ENCODE measurements at places on chromosomes 11 and 22. TPM values are rescaled to one million over a fixed set of nuclear protein-coding genes. Genes with fewer than 3 reads are reported as not detected.

GRCh38 chr22:40211476-40212054 lies 33.8 kb downstream of the TNRC6B start:
- no peak overlapping the region for H3K4me3 ChIP-seq
- peak overlapping the region; percentile 72 for H3K27ac ChIP-seq
- H3K27me3 ChIP-seq = no peaks in the 10 kb centered on the region
- peaks cover 13% of the 10 kb centered on the region for H3K36me3 ChIP-seq
- peaks cover 77% of the 10 kb centered on the region for H3K4me1 ChIP-seq
- DNase-seq = no peak

GRCh38 chr11:21480240-21480639 lies 712.6 kb upstream of the ANO5 start:
- no peaks in the 10 kb centered on the region for H3K36me3 ChIP-seq
- H3K27ac ChIP-seq = no peak overlapping the region
- H3K4me1 ChIP-seq = no peaks in the 10 kb centered on the region
- no peaks in the 10 kb centered on the region for H3K27me3 ChIP-seq
- no peak overlapping the region for H3K4me3 ChIP-seq
- no peak for DNase-seq

- H3K27me3 ChIP-seq = no peaks in the 10 kb centered on the region
- peaks cover 75% of the 10 kb centered on the region for H3K36me3 ChIP-seq
- H3K27ac ChIP-seq = peak overlapping the region; percentile 97
- H3K4me1 ChIP-seq = peaks cover 52% of the 10 kb centered on the region
- DNase-seq = peak; percentile 96
- H3K4me3 ChIP-seq = peak overlapping the region; percentile 92
Observed at GRCh38 chr11:64207256-64208085, 950 bp downstream of the FERMT3 start.

Gene KCTD14
- not detected for total RNA-seq

GRCh38 chr11:46047520-46047919 lies 73.7 kb downstream of the PHF21A start:
- no peaks in the 10 kb centered on the region for H3K27me3 ChIP-seq
- no peak for DNase-seq

Gene FXYD2
- 7.2 TPM for total RNA-seq

DNA sequence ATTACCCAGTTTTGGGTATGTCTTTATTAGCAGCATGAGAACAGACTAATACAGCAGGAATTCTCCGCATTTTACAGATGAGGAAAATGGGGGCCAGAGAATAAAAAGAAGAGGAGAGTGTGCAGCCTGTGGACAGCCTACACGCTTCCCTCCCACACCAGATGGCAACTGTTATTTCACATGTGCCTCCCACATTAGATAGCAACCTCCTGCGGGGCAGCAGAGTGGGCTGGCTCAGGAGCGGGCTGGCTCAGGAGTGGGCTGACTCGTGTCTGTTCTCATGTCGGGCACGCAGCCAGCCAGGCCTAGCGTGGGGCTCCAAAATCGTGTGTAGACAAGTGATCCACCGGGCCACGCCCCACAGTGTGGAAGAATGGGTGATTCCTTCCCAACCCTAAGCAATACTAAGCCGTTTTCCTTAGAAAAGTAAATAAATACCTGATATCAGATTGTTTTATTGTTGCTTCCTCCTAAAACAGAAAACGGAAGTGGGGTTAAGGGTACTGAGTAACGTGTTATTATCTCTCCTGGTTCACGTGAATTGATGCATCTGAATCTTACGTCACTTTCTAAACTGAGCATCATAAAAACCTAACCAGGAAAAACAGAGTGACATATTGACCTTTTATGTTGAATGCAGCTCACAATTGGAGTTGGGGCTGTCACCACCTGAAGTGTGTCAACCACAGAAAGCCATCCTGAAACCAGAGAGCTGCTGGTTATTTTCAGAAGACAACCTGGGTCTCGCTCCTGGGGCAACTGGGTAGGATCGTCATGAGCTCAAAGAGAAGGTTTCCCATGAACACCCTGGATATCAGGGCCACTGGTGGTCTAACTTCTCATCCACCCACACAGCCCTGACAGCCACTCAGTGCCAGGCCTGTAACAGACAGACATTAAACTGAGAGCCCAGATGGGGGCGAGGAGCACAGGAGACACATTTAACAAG lies 3.3 kb downstream of the TTLL1 start:
- no peak overlapping the region for H3K4me3 ChIP-seq
- peaks cover 3% of the 10 kb centered on the region for H3K36me3 ChIP-seq
- H3K27me3 ChIP-seq = no peaks in the 10 kb centered on the region
- peak overlapping the region; percentile 81 for H3K27ac ChIP-seq

DNA sequence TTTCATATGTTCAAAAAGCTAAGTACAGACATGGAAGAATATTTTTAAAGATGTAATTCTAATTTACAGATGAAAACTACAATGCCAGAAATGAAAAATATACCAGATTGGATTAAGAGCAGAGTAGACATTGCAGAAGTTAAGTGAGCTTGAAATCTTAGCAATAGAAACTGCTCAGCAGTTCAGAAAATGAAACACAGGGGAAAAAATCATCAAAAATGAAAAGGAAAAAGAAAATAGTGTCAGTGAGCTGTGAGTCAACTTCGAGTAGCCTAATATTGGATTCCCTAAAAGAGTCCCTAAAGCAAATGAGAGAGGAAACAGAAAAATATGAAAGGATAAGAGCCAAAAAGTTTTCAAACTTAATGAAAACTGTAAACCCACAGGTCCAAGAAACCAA lies 25.8 kb upstream of the IL10RA start:
- H3K36me3 ChIP-seq = peaks cover 31% of the 10 kb centered on the region
- no peaks in the 10 kb centered on the region for H3K27me3 ChIP-seq
- peak overlapping the region; percentile 88 for H3K27ac ChIP-seq
- no peak for DNase-seq
- H3K4me3 ChIP-seq = peak overlapping the region; percentile 1
- H3K4me1 ChIP-seq = peaks cover 45% of the 10 kb centered on the region

DNA sequence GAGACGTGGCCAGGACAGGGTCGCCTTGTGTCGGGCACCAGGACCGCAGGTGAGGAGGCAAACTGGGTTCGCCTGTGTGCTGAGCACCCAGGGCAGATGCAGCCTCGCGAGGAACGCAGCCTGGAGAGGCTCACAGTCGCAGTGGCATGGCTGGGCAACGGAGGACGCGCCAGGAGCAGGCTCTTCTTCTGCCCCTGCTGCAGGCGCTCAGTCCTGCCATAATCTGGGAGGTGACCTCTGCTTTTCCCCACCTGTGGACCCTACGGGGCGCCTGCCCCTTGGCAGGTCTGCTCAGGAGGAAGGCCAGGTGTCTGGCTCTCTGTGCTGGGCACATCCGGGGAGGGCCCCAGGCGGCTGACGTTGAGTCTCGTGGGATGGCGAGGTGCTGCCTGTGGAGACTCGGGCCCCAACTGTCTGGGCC lies 1136.2 kb downstream of the BRD1 start:
- no peak for DNase-seq
- no peaks in the 10 kb centered on the region for H3K4me1 ChIP-seq
- no peaks in the 10 kb centered on the region for H3K27me3 ChIP-seq
- H3K27ac ChIP-seq = no peak overlapping the region
- no peak overlapping the region for H3K4me3 ChIP-seq

Gene HPX
- total RNA-seq = not detected

- H3K4me1 ChIP-seq = no peaks in the 10 kb centered on the region
- H3K4me3 ChIP-seq = no peak overlapping the region
- no peaks in the 10 kb centered on the region for H3K36me3 ChIP-seq
- H3K27ac ChIP-seq = no peak overlapping the region
- peaks cover 3% of the 10 kb centered on the region for H3K27me3 ChIP-seq
Observed at GRCh38 chr22:28411125-28411524, 268.5 kb downstream of the TTC28 start.

- H3K36me3 ChIP-seq = no peaks in the 10 kb centered on the region
- no peak overlapping the region for H3K4me3 ChIP-seq
Observed at GRCh38 chr22:47623763-47624148, 861.3 kb downstream of the TBC1D22A start.

- H3K27me3 ChIP-seq = no peaks in the 10 kb centered on the region
- H3K27ac ChIP-seq = no peak overlapping the region
- DNase-seq = no peak
- peaks cover 32% of the 10 kb centered on the region for H3K36me3 ChIP-seq
- no peak overlapping the region for H3K4me3 ChIP-seq
Observed at GRCh38 chr11:13674799-13675509, 6.5 kb downstream of the FAR1 start.

Gene CECR2
- total RNA-seq = 0.16 TPM

DNA sequence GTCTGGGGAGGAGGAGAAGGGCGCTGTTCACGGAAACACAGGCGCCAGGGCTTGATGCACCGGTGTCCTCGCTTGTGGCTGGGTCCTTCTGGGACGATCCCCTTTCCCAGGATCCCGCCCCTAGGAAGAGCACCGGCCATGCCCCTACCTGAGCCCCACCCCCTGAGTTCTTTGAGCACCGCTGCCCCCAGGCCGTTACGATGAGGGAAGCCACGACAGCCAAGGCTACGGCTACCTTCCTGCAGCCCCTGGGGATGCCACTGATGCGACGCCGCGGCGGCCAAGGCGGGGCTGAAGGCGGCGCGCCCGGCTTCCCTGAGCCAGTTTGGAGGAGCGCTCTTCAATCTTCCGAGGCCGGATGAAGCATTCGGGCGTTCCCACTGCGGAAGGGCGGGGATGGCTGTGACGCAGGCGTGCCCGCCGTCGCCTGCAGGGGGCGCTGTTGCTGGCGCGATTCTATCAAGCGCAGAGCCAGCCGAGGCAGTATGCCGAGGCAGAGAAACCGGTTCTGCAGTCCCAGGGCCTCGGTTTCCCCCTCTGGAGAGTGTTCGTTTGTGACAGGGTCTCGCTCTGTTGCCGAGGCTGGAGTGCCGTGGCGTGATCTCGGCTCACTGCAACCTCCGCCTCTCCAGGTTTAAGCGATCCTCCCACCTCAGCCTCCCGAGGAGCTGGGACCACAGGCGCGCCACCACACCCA lies 9.7 kb upstream of the NEFH start:
- peaks cover 2% of the 10 kb centered on the region for H3K4me1 ChIP-seq
- DNase-seq = peak; percentile 82
- H3K27me3 ChIP-seq = peaks cover 6% of the 10 kb centered on the region
- H3K4me3 ChIP-seq = peak overlapping the region; percentile 57
- no peak overlapping the region for H3K27ac ChIP-seq
- no peaks in the 10 kb centered on the region for H3K36me3 ChIP-seq

Gene DDX17
- 334 TPM for total RNA-seq

DNA sequence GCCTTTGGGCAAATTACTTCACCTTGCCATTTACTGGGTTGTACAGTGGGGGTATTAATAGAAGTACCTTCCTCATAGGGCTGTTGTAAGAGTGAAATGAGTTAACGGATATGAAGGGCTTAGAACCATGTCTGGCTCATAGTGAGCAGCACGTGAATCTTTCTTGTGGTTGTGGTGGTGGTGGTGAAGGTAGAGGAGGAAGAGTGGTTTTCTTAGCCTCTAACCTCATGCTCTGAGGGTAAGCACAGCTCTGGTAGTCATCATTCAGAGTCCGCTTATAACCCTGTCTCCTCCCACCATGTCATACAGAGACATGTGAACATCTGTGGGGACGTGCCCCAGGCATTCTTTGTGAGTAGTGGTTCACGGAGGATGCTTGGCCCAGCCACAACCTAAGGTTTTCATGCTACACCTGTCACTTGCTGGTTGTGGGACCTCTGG lies 43.6 kb downstream of the TEAD1 start:
- no peak overlapping the region for H3K4me3 ChIP-seq
- peaks cover 2% of the 10 kb centered on the region for H3K36me3 ChIP-seq
- H3K27ac ChIP-seq = no peak overlapping the region
- H3K4me1 ChIP-seq = peaks cover 12% of the 10 kb centered on the region

DNA sequence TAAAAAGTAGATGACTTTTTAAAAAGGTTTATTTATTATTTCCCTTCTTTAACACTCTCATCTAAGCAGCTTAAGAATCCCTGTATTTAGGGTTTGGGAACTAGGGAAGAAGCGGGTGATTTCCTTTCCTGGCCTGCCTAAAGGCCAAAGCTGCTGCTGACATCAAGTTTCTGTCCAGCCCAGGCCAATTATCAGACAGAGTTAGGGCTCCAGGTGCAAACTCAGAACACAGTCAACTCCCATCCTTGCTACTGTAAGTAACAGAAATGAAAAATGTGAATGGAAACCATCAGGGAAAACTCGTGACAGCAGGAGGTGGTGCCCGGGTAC lies 108.9 kb downstream of the CCDC81 start:
- peaks cover 7% of the 10 kb centered on the region for H3K4me1 ChIP-seq
- H3K27ac ChIP-seq = no peak overlapping the region
- no peaks in the 10 kb centered on the region for H3K27me3 ChIP-seq
- H3K36me3 ChIP-seq = no peaks in the 10 kb centered on the region
- no peak overlapping the region for H3K4me3 ChIP-seq

Gene NECTIN1
- 2.6 TPM for total RNA-seq

DNA sequence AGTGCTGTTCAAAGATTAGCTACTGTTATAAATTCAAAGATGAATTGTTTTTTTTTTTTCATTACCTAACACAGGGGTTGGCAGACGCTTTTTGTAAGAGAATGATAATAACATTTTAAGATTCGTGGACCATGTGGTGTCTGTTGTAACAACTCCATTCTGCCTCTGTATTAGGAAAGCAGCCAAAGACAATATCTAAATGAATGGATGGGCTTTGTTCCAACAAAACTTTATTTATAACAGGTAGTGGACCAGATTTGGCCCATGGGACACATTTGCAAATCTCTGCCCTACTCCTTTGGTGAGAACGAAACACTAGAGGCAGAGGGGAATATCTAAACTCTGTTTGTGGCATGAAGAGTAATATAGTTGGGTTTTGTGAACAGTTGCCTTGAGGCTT lies 83.6 kb upstream of the BLID start:
- no peak overlapping the region for H3K4me3 ChIP-seq
- H3K36me3 ChIP-seq = no peaks in the 10 kb centered on the region
- no peaks in the 10 kb centered on the region for H3K4me1 ChIP-seq
- no peak for DNase-seq
- H3K27ac ChIP-seq = no peak overlapping the region

Gene CRYBB1
- total RNA-seq = not detected

DNA sequence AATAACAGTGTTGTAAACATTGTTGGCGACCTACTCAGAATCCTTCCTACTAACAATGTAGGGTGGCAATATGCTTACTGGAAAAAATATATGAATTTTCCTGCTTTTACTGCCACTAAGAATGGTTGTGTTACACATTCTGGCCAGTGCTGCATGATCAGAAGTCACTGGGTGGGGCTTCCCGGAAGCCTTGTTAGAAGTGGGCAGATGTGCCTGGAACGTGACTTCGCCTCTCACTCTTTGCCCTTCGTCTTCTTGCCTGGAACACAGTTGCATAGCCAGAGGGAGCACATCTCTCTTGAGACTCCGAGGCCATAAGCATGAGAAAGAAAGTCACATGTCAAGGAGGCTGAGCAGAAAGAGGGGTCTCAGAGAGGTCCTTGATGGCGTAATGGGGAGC lies 48.6 kb downstream of the NXPE1 start:
- no peaks in the 10 kb centered on the region for H3K4me1 ChIP-seq
- no peak for DNase-seq
- no peaks in the 10 kb centered on the region for H3K36me3 ChIP-seq

Gene KRTAP5-8
- total RNA-seq = not detected

Gene HORMAD2
- total RNA-seq = not detected

DNA sequence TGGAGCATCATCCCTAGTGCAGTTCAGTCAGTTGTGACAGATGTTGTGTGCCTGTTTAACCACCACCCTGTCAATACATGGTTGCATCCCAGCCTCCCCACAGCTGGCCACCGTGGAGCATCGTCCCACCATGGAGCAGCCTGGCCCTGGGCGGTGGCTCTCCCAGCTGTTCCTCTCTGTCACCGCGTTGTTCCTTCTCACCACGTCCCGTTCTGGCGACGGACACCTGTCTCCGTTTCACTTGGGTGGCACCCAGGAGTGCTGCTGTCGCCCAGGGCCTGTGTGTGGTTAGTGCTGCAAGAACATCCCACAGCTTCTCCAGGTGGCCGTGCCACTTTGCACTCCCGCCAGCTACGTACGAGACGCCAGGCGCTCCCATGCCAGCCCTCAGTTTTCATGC lies 26.5 kb downstream of the MUC6 start:
- H3K4me3 ChIP-seq = no peak overlapping the region
- H3K27ac ChIP-seq = no peak overlapping the region
- no peaks in the 10 kb centered on the region for H3K4me1 ChIP-seq

Data from activated CD8-positive, alpha-beta T cell treated with anti-CD3 and anti-CD28 coated beads for 36 hours (primary cell).